Upper lobe of right lung (tissue), 1 donor: ENCODE measurements at places on chromosomes 11 and 22. TPM values are rescaled to one million over a fixed set of nuclear protein-coding genes. Genes with fewer than 3 reads are reported as not detected.

- no peak for DNase-seq
Measured at GRCh38 chr22:27877501-27877900, 41.6 kb downstream of the PITPNB start.

Gene OR8D4
- not detected for total RNA-seq

GRCh38 chr11:9726321-9727022, 62.6 kb downstream of the SWAP70 start:
- DNase-seq, result no peak

DNA sequence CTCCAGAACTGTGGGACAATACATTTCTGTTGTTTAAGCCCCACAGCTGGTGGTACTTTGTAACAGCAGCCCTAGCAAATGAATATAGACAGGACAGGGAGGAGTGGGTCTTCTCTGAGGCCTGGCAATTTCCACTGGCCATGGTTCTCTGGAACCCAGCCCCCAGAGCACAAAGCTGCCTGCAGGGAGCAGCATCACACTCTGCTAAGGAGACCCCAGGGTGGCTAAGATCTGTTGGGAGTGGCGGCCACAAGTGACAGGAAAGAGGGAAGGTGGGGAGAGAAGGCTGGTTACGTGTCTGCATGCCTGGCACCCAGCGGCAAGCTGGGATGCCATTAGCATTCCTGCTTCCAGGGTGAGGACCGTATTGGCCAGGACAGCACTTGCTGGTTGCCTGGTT, 211.9 kb downstream of the ST3GAL4 start:
- no peak for DNase-seq

- DNase-seq, result no peak
Measured at GRCh38 chr11:2169626-2170570, 1.7 kb downstream of the TH start.

DNA sequence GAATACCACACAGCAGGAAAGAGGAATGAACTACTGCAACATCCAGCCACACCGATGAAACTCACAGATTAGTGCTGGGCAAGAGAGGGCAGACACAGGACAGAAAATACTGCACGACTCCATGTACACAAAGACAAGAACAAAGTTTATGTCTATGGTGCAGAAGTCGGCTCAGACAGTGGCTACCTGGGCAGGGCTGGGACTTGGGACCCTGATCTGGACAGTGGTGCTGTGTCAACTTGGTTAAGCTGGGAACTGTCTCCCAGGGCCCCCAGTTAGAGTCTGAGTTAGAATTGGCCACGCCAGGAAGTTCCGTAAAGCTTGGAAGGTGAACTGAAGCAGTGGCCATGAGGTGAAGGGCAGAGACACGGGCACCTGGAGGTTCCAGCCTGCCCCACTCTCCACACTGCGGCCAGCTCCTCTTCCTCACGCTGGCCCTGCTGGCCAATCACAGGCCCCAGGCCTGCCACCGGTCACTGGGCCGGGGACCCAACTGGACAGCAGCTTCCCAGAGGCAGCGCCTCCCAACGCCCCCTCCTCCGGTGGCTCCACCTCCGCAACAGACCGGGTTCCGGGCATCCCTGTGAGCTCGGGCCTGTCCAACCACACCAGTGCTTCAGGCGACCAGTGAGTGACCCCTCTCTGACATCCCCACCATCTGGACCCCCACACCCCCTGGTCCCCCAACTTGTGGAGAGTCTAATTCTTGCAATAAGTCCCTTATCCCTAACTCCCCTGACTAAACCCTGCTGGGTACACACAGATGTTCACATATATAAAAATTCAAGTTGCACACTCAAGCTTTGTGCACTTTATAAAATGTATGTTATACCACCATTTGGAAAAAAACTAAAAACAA, 93.7 kb downstream of the MICAL3 start:
- no peak for DNase-seq

DNA sequence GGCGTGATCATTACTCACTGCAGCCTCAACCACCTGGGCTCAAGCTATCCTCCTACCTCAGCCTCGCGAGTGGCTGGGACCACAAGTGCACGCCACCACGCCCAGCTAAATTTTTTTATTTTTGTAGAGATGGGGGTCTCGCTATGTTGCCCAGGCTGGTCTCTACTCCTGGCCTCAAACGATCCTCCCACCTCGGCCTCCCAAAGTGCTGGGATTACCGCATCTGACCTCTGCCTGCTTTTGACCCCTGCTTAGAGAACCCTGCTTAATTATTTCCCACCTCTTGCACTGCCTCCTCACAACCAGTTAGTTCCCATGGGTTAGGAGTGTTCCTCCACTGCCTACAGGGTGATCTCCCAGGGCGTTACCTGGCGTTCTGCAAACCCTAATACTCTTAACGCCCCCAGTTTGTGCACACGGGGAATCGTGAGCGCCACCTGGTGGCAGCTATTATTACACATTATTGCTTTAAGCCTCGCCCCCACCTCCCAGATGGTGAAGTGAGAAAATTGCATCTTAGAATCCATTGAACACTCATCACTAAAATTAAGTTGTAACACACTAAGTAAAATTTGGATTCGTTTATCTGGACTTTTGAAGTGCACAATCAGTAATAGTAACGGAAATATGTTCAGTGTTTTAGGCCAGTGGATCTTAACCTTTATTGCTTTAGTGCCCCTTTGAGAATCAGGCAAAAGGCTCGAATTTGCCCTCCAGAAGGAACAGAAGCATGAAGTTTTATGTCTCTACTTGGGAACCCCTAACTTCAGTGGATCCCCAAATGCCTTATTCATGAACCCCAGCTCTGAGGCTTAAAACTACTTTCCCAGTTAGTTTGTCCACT, 61.4 kb upstream of the ASPHD2 start:
- no peak for DNase-seq

Gene PLEKHB1
- total RNA-seq, result 30.5 TPM

GRCh38 chr11:37571246-37571645, 973.2 kb upstream of the RAG2 start:
- DNase-seq, result no peak

Gene PKDREJ
- total RNA-seq, result not detected

GRCh38 chr22:11626422-11626773, 3901.6 kb upstream of the OR11H1 start:
- peak; percentile 59 for DNase-seq

DNA sequence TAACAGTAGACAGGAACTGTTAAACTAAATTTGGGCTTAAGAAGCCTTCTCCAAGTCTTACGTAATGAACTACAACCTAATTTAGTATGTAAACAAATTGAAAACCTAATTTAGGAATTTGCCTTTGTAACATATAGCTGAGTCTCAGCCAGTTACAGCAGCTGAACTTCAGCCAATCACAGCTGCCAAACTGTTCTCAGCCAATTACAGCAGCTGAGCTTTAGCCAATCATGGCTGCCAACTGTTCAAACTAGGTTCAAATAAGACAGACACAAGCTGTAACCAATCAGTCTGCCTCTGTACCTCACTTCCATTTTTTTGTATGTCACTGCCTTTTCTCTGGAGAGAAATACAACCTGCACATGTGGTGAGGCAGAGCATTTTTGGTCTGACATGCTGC, 95.0 kb upstream of the CD44 start:
- no peak for DNase-seq

Gene DAGLA
- total RNA-seq, result 6.0 TPM

Gene CDC45
- total RNA-seq, result 0.58 TPM

DNA sequence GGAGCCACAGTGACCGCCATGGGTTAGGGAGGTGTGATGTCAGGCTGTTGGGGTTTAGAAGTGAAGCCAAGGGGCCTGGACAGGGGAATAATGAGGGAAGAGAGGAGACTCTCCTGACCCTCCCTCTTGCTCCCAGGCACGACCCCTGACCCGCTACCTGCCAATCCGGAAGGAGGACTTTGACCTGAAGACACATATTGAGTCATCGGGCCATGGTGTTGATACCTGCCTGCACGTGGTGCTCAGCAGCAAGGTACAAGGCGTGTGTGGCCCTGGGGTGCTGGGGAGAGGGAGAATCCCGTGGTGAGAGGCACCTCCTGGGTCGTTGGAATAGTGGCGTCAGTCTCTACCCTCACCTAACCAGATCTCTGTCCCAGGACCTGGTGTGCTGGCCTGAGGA, 29.5 kb downstream of the TREH start:
- peak; percentile 40 for DNase-seq
